ENCODE measurements at places on chromosomes 6 and 20. TPM values are rescaled to one million over a fixed set of nuclear protein-coding genes. Genes with fewer than 3 reads are reported as not detected.

AIF1 gene
- 11.1 TPM for total RNA-seq

SEC23B gene
- 64.4 TPM for total RNA-seq

ERVFRD-1 gene
- total RNA-seq = not detected

SALL4 gene
- total RNA-seq = 12.6 TPM

RPS6KA2 gene
- total RNA-seq = 44.3 TPM

SYCP2 gene
- 10.6 TPM for total RNA-seq

PTCRA gene
- not detected for total RNA-seq

SNX3 gene
- total RNA-seq = 93.6 TPM

TPD52L1 gene
- total RNA-seq = 105 TPM

GRCh38 chr6:103675807-103676406 is 1183.8 kb downstream of the HACE1 start:
- H3K4me3 ChIP-seq = no peak overlapping the region
- H3K27me3 ChIP-seq = no peaks in the 10 kb centered on the region
- no peaks in the 10 kb centered on the region for H3K4me1 ChIP-seq
- DNase-seq = no peak
- no peak overlapping the region for H3K27ac ChIP-seq
- H3K36me3 ChIP-seq = no peaks in the 10 kb centered on the region

DNA sequence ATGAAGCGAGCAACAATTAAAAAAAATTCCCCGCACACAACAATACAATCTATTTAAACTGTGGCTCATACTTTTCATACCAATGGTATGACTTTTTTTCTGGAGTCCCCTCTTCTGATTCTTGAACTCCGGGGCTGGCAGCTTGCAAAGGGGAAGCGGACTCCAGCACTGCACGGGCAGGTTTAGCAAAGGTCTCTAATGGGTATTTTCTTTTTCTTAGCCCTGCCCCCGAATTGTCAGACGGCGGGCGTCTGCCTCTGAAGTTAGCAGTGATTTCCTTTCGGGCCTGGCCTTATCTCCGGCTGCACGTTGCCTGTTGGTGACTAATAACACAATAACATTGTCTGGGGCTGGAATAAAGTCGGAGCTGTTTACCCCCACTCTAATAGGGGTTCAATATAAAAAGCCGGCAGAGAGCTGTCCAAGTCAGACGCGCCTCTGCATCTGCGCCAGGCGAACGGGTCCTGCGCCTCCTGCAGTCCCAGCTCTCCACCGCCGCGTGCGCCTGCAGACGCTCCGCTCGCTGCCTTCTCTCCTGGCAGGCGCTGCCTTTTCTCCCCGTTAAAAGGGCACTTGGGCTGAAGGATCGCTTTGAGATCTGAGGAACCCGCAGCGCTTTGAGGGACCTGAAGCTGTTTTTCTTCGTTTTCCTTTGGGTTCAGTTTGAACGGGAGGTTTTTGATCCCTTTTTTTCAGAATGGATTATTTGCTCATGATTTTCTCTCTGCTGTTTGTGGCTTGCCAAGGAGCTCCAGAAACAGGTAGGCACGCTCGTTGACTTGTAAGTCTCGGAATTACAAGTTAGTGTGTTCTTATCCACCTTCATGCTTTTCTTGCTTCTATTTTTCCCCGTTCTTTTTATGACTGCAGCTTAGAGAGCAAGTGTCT is at the start of gene EDN1:
Gene EDN1, plus strand, starts transcription at position 429 of the 888 bp plus-strand sequence. Its CDS starts 269 bp downstream, at position 698.
- H3K27ac ChIP-seq = peak within 1 kb of the TSS; percentile 66
- peak; percentile 84 for DNase-seq
- H3K4me3 ChIP-seq = peak within 1 kb of the TSS; percentile 28

- no peaks in the 10 kb centered on the region for H3K4me1 ChIP-seq
- H3K4me3 ChIP-seq = no peak overlapping the region
- no peaks in the 10 kb centered on the region for H3K36me3 ChIP-seq
Measured at GRCh38 chr6:148306286-148306685, 36.4 kb upstream of the SASH1 start.

DNA sequence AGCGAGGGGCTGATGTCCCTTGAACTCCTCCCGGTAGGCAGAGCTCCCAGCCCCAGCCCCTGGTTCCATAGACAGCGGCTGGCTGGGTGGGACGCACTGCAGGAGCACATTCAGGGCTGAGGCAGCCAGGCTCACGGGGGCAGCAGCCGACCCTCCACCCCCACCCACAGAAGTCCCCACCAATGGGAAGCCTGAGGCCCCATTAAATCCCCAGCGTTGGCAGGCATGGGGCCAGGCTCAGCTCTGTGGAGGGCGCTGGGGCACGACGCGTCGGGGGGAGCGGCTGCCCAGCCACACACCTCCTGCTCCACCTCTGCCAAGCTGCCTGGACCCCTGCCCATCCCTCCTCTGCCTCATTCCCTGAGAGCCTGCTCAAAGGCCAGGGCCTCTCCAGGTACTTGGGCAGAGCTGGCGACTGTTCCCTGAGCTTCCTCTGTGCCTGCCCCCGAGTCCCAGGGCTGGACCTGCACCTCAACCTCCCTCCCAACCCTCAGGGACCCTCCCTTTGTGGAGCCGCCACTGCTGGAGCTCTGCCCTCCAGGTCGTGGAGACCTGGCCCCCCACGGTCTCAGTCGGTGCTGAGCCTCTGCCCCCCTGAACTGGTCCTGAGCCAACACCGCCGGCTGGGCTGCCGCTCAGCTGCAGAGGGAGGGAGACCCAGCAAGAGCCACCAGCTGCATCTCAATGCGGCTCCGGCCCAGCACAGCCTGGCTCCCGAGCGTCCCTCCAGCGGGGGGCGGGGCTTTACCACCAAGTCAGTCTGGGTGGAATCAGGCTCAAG is 9.1 kb downstream of the CHRNA4 start:
- no peak for DNase-seq
- H3K27me3 ChIP-seq = no peaks in the 10 kb centered on the region
- no peak overlapping the region for H3K4me3 ChIP-seq
- no peaks in the 10 kb centered on the region for H3K4me1 ChIP-seq
- no peak overlapping the region for H3K27ac ChIP-seq

- no peaks in the 10 kb centered on the region for H3K27me3 ChIP-seq
- no peaks in the 10 kb centered on the region for H3K4me1 ChIP-seq
Measured at GRCh38 chr6:57267586-57268293, 45.6 kb upstream of the RAB23 start.

- H3K27ac ChIP-seq = no peak overlapping the region
- H3K27me3 ChIP-seq = peaks cover 3% of the 10 kb centered on the region
- H3K36me3 ChIP-seq = no peaks in the 10 kb centered on the region
- DNase-seq = no peak
- no peak overlapping the region for H3K4me3 ChIP-seq
Measured at GRCh38 chr6:27970444-27970843, 13.4 kb downstream of the OR2B6 start.

DNA sequence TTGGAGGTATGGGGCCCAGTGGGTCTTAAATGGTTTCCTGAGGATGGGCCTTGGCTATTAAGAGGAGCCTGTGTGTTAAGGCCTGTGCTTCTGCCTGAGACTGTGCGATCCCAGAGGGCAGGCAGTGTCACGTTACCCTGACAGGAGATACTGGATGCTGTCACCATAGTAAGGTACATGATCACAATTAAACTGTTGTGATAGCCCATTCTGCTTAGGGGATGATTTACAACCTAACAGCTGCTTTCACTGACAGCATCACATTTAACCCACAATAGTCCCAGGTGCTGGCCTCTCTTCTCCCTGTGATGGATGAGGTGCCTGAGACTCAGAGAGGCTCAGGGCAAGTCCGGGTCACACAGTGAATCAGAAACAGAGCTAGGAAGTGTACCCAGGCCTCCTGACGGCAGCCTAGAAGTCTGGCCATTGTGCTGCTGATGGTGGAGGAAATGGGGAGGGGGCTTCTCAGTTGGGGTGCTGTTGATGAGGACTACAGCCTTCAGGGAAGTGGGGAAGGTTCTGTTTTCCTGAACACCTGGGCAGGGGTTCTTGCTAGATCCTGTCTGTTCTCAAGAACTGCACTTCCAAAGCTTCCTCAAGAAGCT is 97.3 kb downstream of the MDGA1 start:
- H3K36me3 ChIP-seq = no peaks in the 10 kb centered on the region
- H3K27me3 ChIP-seq = no peaks in the 10 kb centered on the region
- no peaks in the 10 kb centered on the region for H3K4me1 ChIP-seq
- H3K27ac ChIP-seq = no peak overlapping the region

- no peaks in the 10 kb centered on the region for H3K4me1 ChIP-seq
- DNase-seq = peak; percentile 29
- H3K36me3 ChIP-seq = no peaks in the 10 kb centered on the region
- no peak overlapping the region for H3K27ac ChIP-seq
- no peak overlapping the region for H3K4me3 ChIP-seq
- no peaks in the 10 kb centered on the region for H3K27me3 ChIP-seq
Measured at GRCh38 chr6:157298216-157298724, 25.0 kb downstream of the TMEM242 start.

DNA sequence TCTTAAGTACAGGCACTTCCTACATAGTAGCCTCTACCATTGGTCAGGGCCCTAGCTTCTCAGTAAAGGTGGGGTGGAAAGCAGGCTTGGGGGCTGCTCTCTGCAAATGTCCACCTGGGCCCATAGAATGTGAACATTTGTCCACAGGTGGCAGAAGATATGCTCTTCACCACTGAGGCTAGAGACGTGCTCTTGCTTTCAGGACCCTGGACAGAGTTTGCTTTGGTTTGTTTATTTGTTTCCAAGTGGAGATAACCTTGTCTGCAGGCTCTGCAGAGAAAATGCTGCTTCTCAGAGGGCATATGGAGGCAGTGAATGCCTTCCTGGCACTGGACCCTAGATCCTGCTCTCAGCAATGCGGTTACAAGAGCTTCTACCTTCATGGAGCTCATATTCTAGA is 129.0 kb downstream of the F13A1 start:
- no peaks in the 10 kb centered on the region for H3K27me3 ChIP-seq
- no peak for DNase-seq
- H3K36me3 ChIP-seq = no peaks in the 10 kb centered on the region
- no peaks in the 10 kb centered on the region for H3K4me1 ChIP-seq
- no peak overlapping the region for H3K27ac ChIP-seq

- no peaks in the 10 kb centered on the region for H3K4me1 ChIP-seq
- DNase-seq = no peak
- H3K27ac ChIP-seq = no peak overlapping the region
- H3K36me3 ChIP-seq = no peaks in the 10 kb centered on the region
Measured at GRCh38 chr6:96236471-96236870, 220.7 kb downstream of the FUT9 start.

GRCh38 chr6:167233490-167233889 is 57.6 kb upstream of the UNC93A start:
- no peaks in the 10 kb centered on the region for H3K36me3 ChIP-seq
- no peak overlapping the region for H3K4me3 ChIP-seq
- no peak overlapping the region for H3K27ac ChIP-seq
- no peak for DNase-seq
- H3K27me3 ChIP-seq = peaks cover 6% of the 10 kb centered on the region
- no peaks in the 10 kb centered on the region for H3K4me1 ChIP-seq

DNA sequence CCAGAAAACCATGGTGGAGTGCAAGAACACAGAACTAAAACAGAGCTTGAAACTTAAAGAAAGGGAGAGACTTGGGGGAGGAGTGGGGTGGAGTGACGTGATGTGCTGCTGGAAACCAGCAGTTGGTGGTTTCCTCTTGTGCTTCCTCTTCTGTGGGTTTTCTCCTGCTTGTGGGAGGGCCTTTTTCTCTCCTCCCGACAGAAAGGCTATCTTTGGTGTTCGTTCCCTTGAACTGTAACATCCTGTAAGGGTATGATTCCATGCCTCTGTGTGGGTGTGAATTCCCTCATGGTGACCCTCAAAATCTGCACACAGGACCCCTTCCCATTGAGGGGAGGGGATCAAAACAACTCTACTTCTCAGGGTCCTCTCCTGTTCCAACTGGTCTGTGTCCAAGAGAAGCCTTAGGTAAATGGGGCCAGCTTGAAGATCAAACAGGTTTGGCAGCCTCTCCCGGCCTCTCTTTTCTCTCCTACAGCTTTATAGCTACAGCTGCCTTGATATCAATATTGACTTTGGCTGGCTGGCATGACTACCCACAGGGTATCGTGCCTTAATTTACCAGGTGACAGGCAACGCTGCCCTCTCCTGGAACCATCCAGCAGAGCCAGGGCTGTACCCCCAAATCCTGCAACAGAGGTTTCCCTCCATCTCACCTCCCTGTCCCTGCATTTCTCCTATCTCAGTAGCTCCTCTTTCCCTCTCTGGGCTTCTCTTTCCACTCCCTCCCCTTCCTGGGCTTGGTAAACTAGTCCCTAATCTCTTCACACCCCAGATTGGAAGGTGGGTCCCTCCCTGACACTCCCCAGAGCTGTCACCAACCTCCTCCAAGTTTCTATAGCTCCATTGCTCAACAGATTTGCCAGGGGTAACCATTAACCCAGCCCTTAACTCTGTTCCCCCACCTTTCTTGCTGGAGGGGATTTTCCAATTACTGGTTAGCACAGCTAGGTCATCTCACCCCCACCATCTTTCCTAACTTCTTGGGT is 1.5 kb upstream of the MSH5 start:
- H3K27me3 ChIP-seq = no peaks in the 10 kb centered on the region
- no peaks in the 10 kb centered on the region for H3K36me3 ChIP-seq
- H3K4me1 ChIP-seq = peaks cover 17% of the 10 kb centered on the region

DNA sequence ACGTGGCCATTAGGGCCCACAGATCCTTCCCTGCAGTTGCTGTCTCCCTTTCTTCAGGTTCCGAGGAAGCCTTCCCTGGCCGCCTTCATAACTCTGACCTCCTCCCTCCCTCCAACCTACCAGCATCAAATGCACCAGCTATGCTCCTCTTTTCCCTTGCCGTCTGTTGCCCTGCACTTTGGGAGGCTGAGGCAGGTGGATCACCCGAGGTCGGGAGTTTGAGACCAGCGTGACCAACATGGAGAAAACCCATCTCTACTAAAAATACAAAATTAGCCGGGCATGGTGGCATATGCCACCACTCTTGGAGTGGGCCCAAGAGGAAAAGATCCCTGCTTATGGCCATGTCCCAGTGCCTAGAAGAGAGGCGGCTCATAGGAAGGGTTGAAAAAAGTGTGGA is 31.8 kb downstream of the RNASET2 start:
- no peak overlapping the region for H3K4me3 ChIP-seq
- H3K27ac ChIP-seq = no peak overlapping the region
- no peak for DNase-seq
- H3K4me1 ChIP-seq = no peaks in the 10 kb centered on the region

- no peak overlapping the region for H3K4me3 ChIP-seq
- H3K4me1 ChIP-seq = no peaks in the 10 kb centered on the region
- no peaks in the 10 kb centered on the region for H3K27me3 ChIP-seq
- no peaks in the 10 kb centered on the region for H3K36me3 ChIP-seq
- H3K27ac ChIP-seq = no peak overlapping the region
Measured at GRCh38 chr6:131510094-131510493, 62.9 kb upstream of the ARG1 start.

GRCh38 chr6:105177556-105177955 is 2.3 kb downstream of the POPDC3 start:
- DNase-seq = no peak
- no peaks in the 10 kb centered on the region for H3K27me3 ChIP-seq
- H3K27ac ChIP-seq = no peak overlapping the region
- H3K36me3 ChIP-seq = no peaks in the 10 kb centered on the region

GRCh38 chr6:97187951-97188350 is 95.1 kb downstream of the MMS22L start:
- H3K36me3 ChIP-seq = no peaks in the 10 kb centered on the region
- no peak for DNase-seq
- H3K27me3 ChIP-seq = no peaks in the 10 kb centered on the region
- no peaks in the 10 kb centered on the region for H3K4me1 ChIP-seq
- no peak overlapping the region for H3K4me3 ChIP-seq
